CD4-positive, CD25-positive, alpha-beta regulatory T cell (primary cell): ENCODE measurements at places on chromosomes 3 and 15.

- no peak for DNase-seq
Observed at GRCh38 chr3:69763458-69763857, 24.2 kb downstream of the MITF start.

- DNase-seq: no peak
Observed at GRCh38 chr3:141060327-141060726, 9.2 kb downstream of the SPSB4 start.

DNA sequence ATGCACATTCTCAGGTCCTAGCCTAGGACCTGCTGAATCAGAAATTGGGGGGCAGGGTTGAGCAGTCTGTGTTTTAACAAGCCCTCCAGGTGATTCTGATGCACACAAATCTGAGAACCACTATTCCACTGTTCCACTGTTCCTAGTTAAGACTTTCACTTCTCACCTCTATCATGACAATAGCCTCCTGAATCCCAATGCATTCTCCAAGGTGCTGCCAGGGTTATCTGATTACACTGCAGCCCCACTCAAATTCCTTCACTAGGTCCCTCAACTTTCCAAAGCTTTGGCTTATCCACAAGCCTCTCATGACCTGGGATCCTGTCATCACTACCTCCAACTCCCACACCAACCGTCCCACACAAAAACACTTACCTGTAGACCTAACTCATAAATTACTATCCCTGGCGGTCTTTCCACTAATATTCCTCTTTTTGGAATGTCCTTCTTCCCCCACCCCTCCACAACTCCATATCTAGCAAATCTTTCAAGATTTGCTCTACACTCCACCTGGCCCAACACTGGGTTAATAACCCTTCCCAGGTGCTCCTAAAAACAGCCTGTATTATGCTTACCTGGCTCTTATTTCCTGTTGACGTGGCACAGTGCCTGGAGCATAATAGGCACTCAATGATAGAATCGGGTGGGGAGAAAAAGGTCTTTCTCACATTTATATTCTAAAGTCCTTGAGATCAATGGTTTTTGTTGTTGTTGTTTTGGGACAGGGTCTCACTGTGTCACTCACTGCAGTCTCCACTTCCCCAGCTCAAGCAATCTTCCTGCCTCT, 27.2 kb downstream of the TBL1XR1 start:
- no peak for DNase-seq

DNA sequence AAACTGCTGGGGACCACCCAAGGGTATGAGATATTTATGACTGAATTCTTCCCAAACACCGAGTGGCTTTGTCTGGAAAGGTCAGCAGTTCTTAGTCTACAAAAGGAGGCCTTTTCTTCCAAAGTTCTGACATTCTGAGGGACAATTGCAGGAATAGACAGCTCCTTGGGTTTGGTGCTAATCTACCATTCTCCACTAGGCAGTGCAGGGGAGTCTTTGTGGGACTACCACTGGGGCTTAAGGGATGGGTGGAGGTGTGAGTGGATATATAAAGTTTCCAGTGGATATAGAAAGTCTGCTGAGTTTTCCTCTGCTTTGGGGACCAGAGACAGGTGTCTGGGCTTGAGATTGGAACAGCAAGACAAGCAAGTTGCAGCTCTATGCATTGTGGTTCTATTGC, 62.7 kb downstream of the EXOG start:
- DNase-seq: no peak

GRCh38 chr3:65144791-65145351, 457.1 kb upstream of the ADAMTS9 start:
- DNase-seq: no peak

GRCh38 chr3:138687236-138687635, 78.7 kb downstream of the FAIM start:
- no peak for DNase-seq

GRCh38 chr3:189839576-189839975, 208.4 kb downstream of the TP63 start:
- no peak for DNase-seq

DNA sequence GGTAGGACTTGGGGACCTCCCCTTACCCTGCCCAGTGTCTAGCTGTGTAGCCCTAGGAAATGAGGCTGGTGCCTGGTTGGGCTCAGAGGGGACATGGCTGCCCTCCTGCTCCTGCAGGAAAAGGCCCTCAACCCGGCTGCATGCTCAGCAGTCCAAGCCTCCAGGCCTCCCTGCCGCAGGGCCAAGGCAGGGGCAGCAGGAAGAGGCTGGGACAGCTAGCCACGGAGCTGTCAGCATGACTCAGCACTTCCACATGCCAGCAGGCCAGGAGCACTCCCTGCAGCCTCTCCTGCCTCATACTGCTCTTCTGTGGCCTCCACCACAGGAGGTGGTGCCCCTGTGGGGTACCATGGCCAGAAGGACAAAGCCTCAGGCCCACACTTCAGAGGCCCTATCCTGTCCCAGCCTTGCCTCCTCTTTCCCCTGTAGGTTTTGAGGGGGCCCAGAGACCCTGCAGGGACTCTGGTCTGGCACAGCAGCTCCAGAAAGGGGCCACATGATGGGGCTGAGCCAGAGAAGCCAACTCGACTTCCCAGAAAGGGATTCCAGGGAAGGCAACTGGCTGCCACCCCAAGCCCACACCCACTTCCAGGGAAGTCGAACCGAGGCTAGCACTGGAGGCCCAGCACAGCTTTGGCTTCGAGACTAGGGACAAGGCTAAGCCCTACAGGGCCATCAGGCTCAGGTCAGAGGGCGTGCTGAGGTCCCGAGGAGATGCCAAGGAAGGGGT, 19.5 kb downstream of the TKT start:
- DNase-seq: peak; percentile 33

DNA sequence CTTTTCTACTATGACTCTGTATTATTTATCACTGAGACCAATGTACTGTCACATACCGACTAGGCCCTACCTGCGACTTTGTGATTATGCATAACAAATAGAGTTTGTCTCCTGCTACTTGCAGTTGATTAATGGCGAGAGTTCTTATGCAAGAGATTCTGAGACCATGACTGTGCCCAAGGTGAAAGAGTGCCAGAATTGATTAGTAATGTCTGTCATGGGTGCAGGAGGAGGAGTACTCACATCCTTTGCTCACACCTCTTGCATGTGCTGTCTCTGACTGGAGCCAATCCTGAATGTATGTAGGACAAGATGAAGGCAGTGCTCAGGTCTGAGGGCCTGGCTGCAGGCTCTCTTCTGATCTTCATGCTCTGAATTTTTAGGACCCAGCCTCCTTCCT, 260.7 kb downstream of the THSD4 start:
- no peak for DNase-seq

- no peak for DNase-seq
Observed at GRCh38 chr3:158804441-158804840, 2.6 kb downstream of the MFSD1 start.

GRCh38 chr3:143443851-143444331, 324.3 kb downstream of the CHST2 start:
- DNase-seq: peak; percentile 62

DNA sequence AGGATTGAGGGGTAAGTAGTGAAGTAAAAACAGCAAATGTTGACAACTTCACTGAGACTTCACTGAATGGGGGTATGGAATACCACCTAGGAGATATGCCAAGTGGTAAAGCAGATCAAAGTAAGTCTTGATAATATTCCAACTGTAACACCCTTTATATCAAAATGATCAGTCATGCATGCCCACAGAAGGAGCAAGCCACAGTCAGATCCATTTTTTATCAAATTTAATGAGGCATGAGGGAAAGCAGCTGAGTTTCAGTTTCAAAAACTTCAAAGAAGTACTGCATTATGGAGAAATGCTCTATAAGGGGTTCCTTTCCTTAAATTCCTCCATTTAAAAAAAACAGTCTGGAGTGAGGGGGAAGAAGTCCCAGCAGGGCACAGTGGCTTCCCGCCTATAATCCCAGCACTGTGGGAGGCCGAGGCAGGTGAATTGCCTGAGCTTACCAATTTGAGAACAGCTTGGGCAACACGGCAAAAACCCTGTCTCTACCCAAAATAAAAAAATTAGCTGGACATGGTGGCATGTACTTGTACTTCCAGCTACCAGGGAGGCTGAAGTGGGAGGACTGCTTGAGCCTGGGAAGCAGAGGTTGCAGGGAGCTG, 56.9 kb downstream of the TJP1 start:
- no peak for DNase-seq

DNA sequence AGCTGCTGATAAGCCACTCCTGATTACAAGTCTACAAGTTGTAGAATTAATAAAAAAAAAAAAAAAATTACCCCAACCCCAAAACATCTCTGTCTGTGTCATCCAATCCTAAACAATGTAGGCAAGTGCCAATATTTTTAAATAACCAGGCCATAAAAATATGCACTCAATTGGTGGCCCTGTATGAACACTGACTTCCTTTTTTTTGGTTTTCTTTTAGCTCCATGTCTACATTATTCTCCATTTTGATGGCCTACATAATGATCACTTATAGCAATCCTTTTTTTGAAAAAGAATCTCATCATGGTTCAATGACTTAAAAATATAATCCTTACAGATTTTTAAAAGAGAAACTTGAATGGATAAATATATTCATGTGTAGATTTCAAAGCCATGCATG, 72.1 kb downstream of the FOXP1 start:
- DNase-seq: no peak

GRCh38 chr15:54638666-54639065, 558.1 kb downstream of the RSL24D1 start:
- DNase-seq: no peak

DNA sequence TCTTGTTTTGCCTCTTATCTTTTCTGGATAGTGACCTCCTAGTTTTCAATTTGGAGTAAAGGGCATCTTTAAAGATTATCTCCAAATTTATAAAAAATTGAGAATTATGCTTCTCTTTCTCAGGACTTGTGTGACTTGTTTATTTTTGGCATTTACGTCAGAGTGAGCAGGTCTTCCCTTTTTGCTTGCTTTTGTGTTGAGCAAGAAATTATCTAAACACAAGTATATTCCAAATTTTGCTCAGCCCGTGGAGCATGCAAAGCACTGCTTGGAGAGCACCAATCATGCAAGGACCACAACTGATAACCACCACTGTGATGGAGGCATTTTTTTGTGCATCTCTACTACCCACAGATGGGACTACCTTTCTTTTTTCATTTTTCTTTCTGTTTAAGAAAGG, 7.1 kb downstream of the SLC25A26 start:
- no peak for DNase-seq

- DNase-seq: no peak
Observed at GRCh38 chr3:159843840-159844730, 144.6 kb upstream of the IL12A start.

DNA sequence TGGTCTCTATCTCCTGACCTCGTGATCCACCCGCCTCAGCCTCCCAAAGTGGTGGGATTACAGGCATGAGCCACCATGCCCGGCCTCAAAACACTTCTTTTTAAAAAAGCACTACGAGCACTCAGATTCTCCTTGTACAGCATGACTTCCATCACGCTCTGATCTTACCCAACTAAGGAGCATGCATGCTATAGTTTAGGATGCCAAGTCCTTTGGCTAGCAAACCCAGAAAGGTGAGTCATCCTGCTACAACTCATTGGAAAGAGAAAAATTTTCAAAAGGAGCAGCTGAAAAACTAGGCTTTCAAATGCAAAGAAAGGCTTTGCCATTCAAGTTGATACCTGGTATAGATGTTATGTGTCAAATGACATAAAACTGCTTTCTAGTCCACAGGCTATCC, 70.3 kb upstream of the PRICKLE2 start:
- no peak for DNase-seq

DNA sequence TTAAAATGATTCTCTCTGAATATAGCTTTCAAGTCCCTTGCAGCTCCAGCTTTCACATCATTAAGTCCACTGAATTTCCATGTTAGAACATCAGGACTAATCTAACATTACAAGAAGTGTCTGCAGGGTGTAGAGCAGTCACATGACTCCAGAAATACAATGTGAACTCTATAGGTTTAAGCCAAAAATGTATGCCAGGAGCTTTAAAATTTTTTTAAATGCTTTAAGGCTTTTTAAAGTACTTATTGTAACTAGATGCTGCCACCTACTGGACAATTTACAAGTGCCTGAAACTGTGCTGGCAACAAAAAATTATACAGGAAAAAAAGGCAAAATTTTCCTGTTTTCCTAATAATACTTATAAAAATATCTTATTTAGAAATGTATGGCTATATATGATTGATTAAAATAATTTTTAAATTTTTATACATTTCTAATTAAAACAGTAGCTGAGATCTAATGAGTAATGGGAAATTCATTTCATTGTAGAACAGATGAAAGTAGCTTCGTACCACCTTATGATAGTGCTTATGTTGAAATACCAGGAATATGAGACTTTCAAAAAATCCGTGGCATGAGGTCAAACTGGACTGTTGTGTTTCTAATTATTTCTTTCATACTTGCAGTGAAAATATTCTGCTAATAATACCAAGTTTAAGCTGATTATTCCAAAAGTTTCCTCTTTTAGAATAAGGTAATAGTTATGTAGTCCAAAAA, 25.7 kb downstream of the FSIP1 start:
- DNase-seq: peak; percentile 56

DNA sequence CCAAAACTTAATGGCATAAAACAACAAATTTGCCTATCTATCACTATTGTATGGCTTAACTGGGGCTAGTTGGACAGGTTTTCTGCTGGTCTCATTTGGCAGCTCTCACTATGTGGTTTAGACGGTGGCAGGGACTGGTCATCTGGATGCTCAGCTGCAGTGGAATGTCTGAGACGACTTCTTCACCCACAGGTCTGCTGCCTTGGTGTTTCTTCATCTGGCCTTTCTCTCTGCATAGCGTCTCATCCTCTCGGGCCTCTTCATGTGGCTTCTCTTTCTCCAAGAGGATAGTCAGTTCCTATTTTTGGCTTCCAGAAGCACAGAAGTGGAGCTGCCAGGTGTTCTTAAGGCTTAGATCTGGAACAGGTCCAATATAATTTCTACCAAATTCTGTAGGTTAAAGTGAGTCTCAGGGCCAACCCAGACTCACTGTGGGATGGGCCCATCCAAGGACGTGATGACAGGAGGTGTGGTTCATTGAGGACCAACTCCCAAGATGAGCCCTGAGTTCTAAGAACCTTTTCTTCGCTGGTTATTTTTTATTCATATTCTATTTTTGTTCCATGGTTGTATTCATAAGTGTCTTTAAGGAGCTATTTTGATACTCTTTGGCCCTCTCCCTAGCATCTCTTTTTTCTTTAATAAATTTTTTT, 18.6 kb downstream of the UBE2Q2 start:
- DNase-seq: no peak

DNA sequence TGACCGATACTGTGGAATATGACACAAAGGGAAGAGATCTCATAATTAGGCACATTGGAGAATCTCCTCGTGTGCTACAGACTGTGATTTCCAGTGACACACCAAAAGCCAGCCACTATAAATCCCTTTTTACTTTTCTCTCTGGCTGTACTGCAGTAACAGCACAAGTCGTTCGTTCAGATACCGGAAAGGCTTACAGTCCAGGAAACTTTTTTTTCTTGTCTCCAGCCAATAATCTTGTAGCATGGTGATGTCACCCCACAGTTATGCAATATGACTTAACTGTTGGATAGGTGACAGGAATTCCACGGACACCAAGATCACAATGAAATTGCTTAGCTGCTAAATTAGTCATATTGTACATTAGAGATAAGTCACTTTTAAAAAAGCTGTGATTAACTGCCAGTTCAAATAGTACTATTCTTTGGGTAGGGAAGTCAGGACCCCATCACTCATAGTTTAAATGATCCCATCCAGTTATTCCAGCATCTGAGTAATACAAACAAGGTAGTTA, 36.3 kb upstream of the TSC22D2 start:
- no peak for DNase-seq
